Activated CD4-positive, alpha-beta T cell treated with anti-CD3 and anti-CD28 coated beads for 36 hours (primary cell): ENCODE measurements at places on chromosomes 5 and 9. TPM values are rescaled to one million over a fixed set of nuclear protein-coding genes. Genes with fewer than 3 reads are reported as not detected.

The TAS2R1 gene
- total RNA-seq, result not detected

The SNX2 gene
- 50.2 TPM for total RNA-seq

- no peaks in the 10 kb centered on the region for H3K27me3 ChIP-seq
- peak overlapping the region; percentile 96 for H3K27ac ChIP-seq
Observed at GRCh38 chr9:129962889-129963703, 79.9 kb downstream of the FNBP1 start.

The NUDT12 gene
- 6.1 TPM for total RNA-seq

GRCh38 chr9:117704024-117704575, at the start of gene TLR4:
Gene TLR4, plus strand, starts transcription at chr9:117704403. Its CDS starts 70 bp downstream, at chr9:117704473.
- H3K27me3 ChIP-seq, result peaks cover 10% of the 10 kb centered on the region
- DNase-seq, result no peak
- H3K27ac ChIP-seq, result no peak within 1 kb of the TSS
- H3K4me3 ChIP-seq, result no peak within 1 kb of the TSS
- H3K36me3 ChIP-seq, result no peaks in the 10 kb centered on the region

GRCh38 chr9:134651226-134651905, 9.8 kb downstream of the COL5A1 start:
- H3K27ac ChIP-seq, result no peak overlapping the region
- H3K36me3 ChIP-seq, result no peaks in the 10 kb centered on the region
- no peaks in the 10 kb centered on the region for H3K27me3 ChIP-seq
- no peaks in the 10 kb centered on the region for H3K4me1 ChIP-seq

DNA sequence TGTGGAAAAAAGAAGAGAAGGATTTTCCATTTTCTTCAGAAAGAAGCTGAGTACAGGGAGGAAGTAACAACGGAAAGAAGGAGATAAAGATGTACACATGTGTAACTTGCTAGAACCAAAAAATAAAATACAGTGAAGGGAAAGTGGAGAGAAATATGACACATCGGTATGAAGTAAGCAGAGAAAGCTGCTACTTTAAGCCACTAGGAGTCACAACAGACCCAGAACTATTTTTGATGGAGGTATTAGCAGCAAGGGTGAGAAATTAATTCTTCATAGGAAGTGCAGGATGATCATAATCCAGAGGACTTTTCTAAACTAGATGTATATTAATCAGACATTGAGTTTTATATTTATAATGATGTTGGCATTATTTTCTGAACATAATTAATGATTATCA, 88.5 kb downstream of the FAM174A start:
- no peak overlapping the region for H3K27ac ChIP-seq
- H3K36me3 ChIP-seq, result no peaks in the 10 kb centered on the region
- H3K4me1 ChIP-seq, result no peaks in the 10 kb centered on the region
- DNase-seq, result no peak
- H3K4me3 ChIP-seq, result no peak overlapping the region
- no peaks in the 10 kb centered on the region for H3K27me3 ChIP-seq

DNA sequence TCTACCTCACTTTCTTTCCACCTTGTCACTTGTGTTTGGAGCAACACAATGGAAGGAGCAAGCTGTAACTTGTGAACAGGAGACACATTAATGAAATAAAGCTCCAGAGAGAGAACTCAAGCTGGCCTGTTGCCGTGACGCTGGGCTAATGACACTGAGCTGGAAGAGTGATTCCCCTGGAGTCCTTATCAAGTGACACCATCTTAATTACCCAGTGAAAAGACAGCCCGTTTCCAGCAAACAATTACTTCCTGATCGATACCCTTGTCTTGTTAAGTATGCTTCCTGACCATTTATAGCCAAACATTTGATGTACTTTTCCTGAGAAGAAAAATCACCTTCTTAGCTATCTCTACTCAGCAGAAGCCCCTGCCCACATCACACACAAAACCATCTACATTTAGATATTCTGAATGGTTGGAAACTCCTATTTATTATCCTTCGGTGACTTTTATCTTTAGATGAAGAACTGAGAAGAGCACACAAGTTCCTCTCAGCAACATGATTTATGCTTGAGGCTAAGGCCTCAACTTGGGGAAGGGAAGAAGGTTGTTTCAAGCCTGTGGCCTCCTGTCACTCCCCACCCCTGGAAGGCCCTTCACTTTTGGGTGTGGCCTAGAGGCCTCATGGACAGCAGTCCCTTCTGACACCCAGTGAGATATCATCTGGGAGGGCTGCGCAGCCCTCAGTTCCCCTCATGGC, 34.1 kb downstream of the CRHBP start:
- no peaks in the 10 kb centered on the region for H3K36me3 ChIP-seq
- H3K27ac ChIP-seq, result no peak overlapping the region
- H3K4me1 ChIP-seq, result no peaks in the 10 kb centered on the region
- no peak for DNase-seq
- no peak overlapping the region for H3K4me3 ChIP-seq

The PPP3R2 gene
- not detected for total RNA-seq

- no peak for DNase-seq
- no peaks in the 10 kb centered on the region for H3K4me1 ChIP-seq
- H3K4me3 ChIP-seq, result no peak overlapping the region
- peaks cover 3% of the 10 kb centered on the region for H3K27me3 ChIP-seq
- H3K27ac ChIP-seq, result no peak overlapping the region
Observed at GRCh38 chr5:156310115-156310514, 16.8 kb upstream of the SGCD start.

The MYMK gene
- not detected for total RNA-seq

DNA sequence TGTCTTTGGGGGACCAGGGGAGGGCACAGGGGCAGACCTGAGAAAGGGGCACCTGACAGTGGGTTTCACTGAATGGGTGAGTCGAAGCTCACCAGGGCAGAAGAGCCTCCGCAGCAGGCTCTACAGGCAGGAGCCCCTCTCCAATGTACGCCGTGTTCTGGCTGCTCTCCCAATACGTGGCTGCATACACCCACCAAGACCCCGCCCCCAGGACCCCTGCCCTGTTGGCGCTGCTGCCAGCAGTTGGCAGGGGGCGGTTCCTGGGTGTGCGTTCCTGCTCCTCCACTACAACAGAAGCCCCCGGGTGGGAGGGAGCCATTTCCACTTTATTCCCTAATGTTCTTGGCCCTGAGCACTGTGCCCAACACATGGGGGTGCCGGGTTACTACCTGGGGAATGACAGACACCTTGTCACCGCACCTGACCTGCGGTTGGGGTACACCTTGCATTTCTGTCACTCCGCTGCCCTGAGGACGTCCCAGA, 30.3 kb downstream of the SARDH start:
- no peak for DNase-seq
- no peak overlapping the region for H3K27ac ChIP-seq
- no peak overlapping the region for H3K4me3 ChIP-seq
- H3K36me3 ChIP-seq, result no peaks in the 10 kb centered on the region

DNA sequence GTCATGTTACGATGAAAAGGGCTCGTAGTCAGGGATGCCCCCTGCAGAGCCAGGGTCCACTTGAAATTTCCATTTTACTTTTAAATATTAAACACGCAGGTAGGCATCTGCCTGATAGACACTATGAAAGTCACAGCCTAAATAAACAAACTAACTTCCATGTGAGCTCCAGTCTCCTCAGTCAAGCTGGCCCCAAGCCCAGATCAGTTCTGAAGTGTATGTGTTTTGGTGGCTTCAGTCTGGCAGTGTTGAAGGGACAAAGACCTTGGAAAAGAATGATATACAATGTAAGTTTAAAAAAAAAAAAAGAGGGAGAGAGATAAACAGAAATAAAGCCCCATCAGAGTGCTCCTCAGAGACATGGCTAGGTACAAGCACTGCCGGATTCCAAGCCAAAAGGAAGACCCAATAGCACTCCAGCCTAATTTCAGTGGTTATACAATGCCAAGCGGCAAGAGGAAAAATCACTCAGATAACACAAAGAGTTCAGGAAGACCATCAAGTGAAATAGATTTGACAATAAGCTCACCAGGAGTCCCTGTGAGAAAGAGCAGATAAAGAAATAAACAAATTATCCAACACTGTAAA, 181.0 kb downstream of the BNC2 start:
- no peak for DNase-seq
- no peak overlapping the region for H3K27ac ChIP-seq
- no peaks in the 10 kb centered on the region for H3K27me3 ChIP-seq
- no peaks in the 10 kb centered on the region for H3K36me3 ChIP-seq

The C9orf153 gene
- 0.25 TPM for total RNA-seq

DNA sequence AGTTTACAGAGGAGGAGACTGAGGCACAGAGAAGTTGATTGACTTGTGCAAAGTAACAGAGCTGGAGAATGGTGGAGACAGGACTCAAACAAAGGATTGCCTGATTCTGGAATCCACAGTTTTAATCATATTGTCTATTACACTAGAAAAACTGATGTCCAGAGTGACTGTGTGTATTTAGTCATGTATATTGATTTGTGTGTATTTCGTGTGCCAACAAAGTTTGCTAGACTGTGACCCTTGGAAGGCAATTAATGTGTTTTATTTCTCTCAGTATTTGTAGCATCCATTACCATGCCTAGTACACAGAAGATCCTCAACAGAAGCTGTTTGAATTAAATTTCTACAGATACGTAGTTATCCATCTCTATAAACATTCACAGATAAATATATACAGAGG, 5.5 kb upstream of the JADE2 start:
- peaks cover 2% of the 10 kb centered on the region for H3K27me3 ChIP-seq
- no peak overlapping the region for H3K27ac ChIP-seq
- H3K4me3 ChIP-seq, result no peak overlapping the region

The TAF11L11 gene
- not detected for total RNA-seq

DNA sequence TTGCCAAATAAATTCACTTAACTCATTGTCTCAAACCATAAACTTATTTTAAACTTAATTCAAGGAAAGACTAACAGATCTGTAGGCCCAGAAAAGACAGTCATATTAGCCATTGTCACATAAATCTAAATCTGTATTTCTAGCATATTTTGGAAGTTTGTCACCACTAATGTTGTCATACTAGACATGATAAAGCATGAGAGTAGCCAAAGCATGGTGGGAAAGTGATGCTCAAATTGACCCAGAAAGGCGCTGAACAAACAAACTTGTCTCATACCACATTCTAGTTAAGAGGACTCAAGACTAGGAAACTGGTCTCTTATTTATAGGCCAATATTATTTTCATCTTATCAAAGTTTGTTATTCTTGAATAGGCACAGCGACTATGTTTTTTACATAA, 99.4 kb downstream of the VCAN start:
- no peaks in the 10 kb centered on the region for H3K36me3 ChIP-seq
- H3K4me1 ChIP-seq, result no peaks in the 10 kb centered on the region
- no peaks in the 10 kb centered on the region for H3K27me3 ChIP-seq
- no peak overlapping the region for H3K4me3 ChIP-seq
- no peak overlapping the region for H3K27ac ChIP-seq

GRCh38 chr5:58294598-58295305, 165.1 kb downstream of the PLK2 start:
- DNase-seq, result no peak
- peaks cover 10% of the 10 kb centered on the region for H3K4me1 ChIP-seq
- no peaks in the 10 kb centered on the region for H3K36me3 ChIP-seq
- no peak overlapping the region for H3K4me3 ChIP-seq

- no peaks in the 10 kb centered on the region for H3K27me3 ChIP-seq
- H3K36me3 ChIP-seq, result no peaks in the 10 kb centered on the region
- H3K4me3 ChIP-seq, result no peak overlapping the region
- H3K4me1 ChIP-seq, result no peaks in the 10 kb centered on the region
Observed at GRCh38 chr5:14457476-14457875, 124.1 kb upstream of the OTULINL start.

GRCh38 chr5:40273936-40274335, 405.8 kb upstream of the PTGER4 start:
- peak overlapping the region; percentile 66 for H3K27ac ChIP-seq
- DNase-seq, result no peak
- peaks cover 86% of the 10 kb centered on the region for H3K4me1 ChIP-seq
- H3K27me3 ChIP-seq, result no peaks in the 10 kb centered on the region
- H3K36me3 ChIP-seq, result peaks cover 4% of the 10 kb centered on the region
- no peak overlapping the region for H3K4me3 ChIP-seq

The ZNF454 gene
- not detected for total RNA-seq

- no peak overlapping the region for H3K4me3 ChIP-seq
- no peak overlapping the region for H3K27ac ChIP-seq
- H3K36me3 ChIP-seq, result no peaks in the 10 kb centered on the region
- DNase-seq, result no peak
- peaks cover 39% of the 10 kb centered on the region for H3K27me3 ChIP-seq
Observed at GRCh38 chr5:159781626-159782157, 134.6 kb upstream of the ADRA1B start.

- H3K36me3 ChIP-seq, result peaks cover 64% of the 10 kb centered on the region
- peak overlapping the region; percentile 85 for H3K27ac ChIP-seq
- no peak overlapping the region for H3K4me3 ChIP-seq
Observed at GRCh38 chr5:109849478-109850088, 159.9 kb downstream of the MAN2A1 start.

DNA sequence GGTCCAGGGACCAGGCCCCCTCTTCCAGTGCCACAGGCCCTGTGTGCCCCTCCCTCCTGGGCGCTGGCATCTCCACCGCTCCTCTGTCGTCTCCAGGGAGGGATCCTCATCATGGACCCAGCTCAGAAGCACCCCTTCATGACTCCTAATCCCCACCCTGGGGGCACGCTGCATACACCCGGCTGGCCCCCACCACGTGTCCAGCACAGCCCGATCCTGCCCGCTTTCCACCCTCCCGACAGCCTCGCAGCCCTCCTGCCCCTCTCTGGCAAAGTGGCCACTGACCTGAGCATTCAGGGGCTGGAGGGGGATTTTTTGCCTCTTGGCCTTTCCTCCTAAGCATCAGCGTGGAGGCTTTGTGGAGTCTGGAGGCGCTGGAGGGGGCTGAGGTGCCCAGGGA, 1.4 kb downstream of the CCDC187 start:
- H3K27ac ChIP-seq, result no peak overlapping the region
- H3K4me3 ChIP-seq, result no peak overlapping the region
- peaks cover 4% of the 10 kb centered on the region for H3K4me1 ChIP-seq
- H3K36me3 ChIP-seq, result no peaks in the 10 kb centered on the region
- H3K27me3 ChIP-seq, result peaks cover 4% of the 10 kb centered on the region

The PCDHGA9 gene
- not detected for total RNA-seq

DNA sequence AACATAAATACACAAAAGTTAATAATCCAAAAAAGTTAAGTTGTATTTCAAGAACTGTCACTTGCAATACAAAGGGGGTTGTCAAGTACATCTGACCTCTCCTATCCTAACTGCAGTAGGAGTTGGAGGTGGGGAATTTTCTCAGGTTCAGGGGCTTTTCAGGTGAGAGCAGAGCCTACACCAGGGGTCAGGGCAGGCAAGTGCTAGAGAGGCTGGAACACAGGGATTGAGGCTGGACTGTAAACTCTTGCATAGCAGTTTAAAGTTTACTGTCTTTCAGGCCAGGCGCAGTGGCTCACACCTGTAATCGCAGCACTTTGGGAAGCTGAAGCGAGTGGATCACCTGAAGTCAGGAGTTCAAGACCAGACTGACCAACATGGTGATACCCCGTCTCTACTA, 25.4 kb upstream of the RASGRF2 start:
- no peak for DNase-seq
- no peak overlapping the region for H3K27ac ChIP-seq
- H3K36me3 ChIP-seq, result no peaks in the 10 kb centered on the region
- no peak overlapping the region for H3K4me3 ChIP-seq

GRCh38 chr5:118228489-118228888, 759.9 kb downstream of the DTWD2 start:
- H3K4me1 ChIP-seq, result no peaks in the 10 kb centered on the region
- H3K36me3 ChIP-seq, result no peaks in the 10 kb centered on the region
- H3K27ac ChIP-seq, result no peak overlapping the region
- H3K27me3 ChIP-seq, result no peaks in the 10 kb centered on the region

The PRSS3 gene
- total RNA-seq, result not detected

- no peaks in the 10 kb centered on the region for H3K27me3 ChIP-seq
- no peak for DNase-seq
- no peaks in the 10 kb centered on the region for H3K36me3 ChIP-seq
- H3K4me3 ChIP-seq, result no peak overlapping the region
Observed at GRCh38 chr9:3827175-3827574, 301.4 kb upstream of the RFX3 start.
